ENCODE measurements at places on chromosomes 6 and 20.

DNA sequence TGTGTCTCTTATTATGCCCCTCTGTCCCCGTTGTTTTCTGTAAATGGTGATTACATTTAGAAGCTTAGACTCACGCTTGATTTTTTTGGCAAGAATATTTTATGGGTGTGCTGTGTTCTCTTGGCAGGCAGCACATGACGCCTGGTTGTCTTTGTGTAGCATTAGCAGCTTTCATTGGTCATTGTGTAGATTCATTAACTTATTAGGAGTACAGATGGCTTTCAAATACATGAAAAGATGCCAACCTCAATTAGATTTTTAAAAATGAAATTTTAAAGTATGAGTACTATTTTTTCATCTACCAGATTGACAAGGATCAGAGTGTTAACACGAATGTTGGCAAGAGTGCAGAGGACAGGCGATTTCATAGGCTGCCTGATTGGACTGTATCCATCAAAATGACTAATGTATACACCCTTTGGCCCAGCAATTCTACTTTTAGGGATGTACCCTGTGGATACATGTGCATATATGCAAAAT lies 15.2 kb downstream of the COX4I2 start:
- no peak for DNase-seq

- DNase-seq: no peak
These were observed 11.3 kb upstream of the PTGIS start for GRCh38 chr20:49579195-49579594.

GRCh38 chr20:62716198-62716940 lies 7.7 kb downstream of the NTSR1 start:
- DNase-seq: no peak

DNA sequence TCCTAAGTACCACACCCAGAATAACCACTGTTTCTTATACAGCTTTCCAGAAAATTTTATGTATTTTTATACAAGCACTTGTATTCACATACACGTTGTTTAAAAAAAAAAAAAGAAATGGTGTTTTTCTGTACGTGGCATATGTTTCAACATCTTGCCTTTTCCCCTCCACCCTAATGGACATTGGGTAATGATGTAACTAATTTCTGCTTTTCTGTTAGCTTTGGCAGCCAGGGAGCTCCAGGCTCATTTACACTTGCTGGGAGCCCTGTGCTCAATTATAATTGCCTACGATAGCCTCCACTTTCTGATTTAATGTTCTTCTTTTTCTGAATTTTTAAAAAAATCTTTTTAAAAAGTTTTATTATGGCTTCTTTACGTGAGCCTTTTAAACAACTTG lies 352.4 kb downstream of the UTRN start:
- DNase-seq: no peak

- DNase-seq: no peak
These were observed 105.5 kb downstream of the JPH2 start for GRCh38 chr20:44081476-44081875.
